ENCODE measurements at places on chromosomes 12 and 14.

- no peak for DNase-seq
These were observed 127.3 kb upstream of the PWP1 start for GRCh38 chr12:107558141-107558815.

- no peak for DNase-seq
These were observed 92.7 kb downstream of the BORCS5 start for GRCh38 chr12:12449533-12450025.

GRCh38 chr12:16027002-16027401, 115.9 kb downstream of the DERA start:
- no peak for DNase-seq

GRCh38 chr14:57943541-57943940, 77.6 kb upstream of the SLC35F4 start:
- no peak for DNase-seq

- DNase-seq: no peak
These were observed 8.5 kb downstream of the COQ6 start for GRCh38 chr14:73958591-73958990.

GRCh38 chr12:69359531-69360347, at the start of gene YEATS4:
TSS of gene YEATS4 (plus strand) at chr12:69359743. CDS start at chr12:69359973, 230 bp downstream.
- DNase-seq: peak; percentile 79

GRCh38 chr12:52389313-52390207, 4.1 kb upstream of the KRT84 start:
- no peak for DNase-seq

DNA sequence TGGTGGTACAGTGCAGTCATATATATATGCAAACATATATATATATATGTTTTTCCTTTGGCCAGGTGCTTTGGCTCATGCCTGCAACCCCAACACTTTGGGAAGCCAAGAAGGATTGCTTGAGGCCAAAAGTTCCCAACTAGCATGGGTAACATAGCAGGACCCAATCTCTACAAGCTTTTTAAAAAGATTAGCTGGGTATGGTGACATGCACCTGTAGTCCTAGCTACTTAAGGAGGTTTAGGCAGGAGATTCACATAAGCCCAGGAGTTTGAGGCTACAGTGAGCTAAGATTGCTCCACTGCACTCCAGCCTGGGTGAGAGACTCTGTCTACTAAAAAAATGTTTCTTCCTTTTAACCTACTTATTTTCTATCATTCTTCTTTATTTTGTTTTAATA, 10.2 kb downstream of the PZP start:
- DNase-seq: no peak

- DNase-seq: no peak
These were observed 280.5 kb downstream of the DPF3 start for GRCh38 chr14:72613231-72613974.

GRCh38 chr12:53378222-53378621, 1.8 kb upstream of the SP1 start:
- DNase-seq: no peak

- DNase-seq: no peak
These were observed 36.2 kb downstream of the GNPTAB start for GRCh38 chr12:101794574-101794973.

- DNase-seq: no peak
These were observed 23.1 kb downstream of the ATP2A2 start for GRCh38 chr12:110304061-110304551.

GRCh38 chr12:56836317-56836716, 73.2 kb downstream of the HSD17B6 start:
- no peak for DNase-seq

- DNase-seq: no peak
These were observed 42.6 kb downstream of the GALNT8 start for GRCh38 chr12:4762773-4763172.

- DNase-seq: no peak
These were observed 16.7 kb upstream of the ZDHHC22 start for GRCh38 chr14:77158175-77158881.

GRCh38 chr14:39175445-39176262, 600 bp downstream of the PNN start:
- DNase-seq: peak; percentile 34

- no peak for DNase-seq
These were observed 179.1 kb downstream of the KITLG start for GRCh38 chr12:88401155-88401554.

- DNase-seq: no peak
These were observed 177.0 kb upstream of the CNTN1 start for GRCh38 chr12:40515041-40515816.

DNA sequence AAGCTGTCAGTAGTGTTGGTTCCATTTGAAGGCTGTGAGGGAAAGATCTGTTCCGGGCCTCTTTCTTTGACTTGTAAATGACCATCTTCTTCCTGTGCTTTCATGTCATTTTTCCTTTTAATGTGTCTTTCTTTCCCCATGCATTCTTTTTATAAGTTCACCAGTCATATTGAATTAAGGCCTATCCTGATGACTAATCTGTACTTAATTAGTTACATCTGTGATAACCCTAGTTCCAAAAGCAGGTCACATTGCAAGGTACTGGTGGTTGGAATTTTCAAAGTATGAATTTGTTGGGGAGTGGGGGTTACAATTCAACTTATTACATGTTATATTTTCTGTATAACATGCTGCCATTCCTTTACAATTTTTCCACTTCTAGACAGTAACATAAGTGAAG, 1642.1 kb upstream of the FLRT2 start:
- no peak for DNase-seq

DNA sequence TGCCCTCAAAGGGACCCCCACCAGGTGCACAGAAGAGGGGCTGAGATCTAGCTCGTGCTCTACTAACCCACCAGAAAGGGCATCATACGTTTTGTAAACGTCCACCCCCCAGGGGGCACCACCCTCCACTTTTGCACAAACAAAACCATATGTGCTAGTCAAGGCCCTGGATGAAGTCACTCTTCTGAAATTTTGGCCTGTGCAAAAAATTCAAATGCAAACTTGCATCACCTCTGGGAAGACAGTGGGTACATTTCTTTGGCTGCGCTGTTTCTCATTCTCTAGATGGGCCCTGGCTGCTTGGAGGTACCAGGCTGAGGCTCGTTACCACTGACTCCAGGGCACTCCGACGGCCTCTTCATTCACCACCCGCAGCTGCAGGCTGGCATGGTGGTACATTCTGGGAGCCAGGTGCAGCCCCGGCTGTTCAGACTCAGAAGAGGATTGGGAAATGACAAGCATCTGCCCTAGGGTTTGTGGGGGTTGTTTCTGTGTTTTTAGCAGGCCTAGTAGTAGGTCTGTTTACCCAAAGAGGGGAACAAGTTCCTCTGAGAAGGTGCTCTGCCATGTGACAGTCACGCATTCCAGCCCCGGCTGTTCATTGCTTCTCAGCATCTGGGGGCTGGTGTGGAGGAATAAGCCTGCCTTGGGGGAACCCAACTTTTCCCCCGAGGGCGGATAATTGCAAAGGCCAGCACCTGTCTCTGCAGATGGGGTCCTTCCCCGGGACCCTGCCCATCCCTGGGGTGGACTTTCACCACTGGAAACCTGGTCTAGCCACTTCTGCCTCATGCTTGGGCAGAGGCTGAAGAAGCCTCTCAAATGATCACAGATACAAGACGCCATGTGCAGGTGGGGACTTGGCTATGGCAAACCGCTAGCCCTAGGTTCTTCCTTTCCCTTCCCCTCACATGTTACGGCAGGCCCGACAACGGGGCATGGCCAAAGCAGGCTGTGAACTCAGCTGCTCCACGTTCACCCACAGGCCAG, 147.6 kb downstream of the DPF3 start:
- DNase-seq: no peak

DNA sequence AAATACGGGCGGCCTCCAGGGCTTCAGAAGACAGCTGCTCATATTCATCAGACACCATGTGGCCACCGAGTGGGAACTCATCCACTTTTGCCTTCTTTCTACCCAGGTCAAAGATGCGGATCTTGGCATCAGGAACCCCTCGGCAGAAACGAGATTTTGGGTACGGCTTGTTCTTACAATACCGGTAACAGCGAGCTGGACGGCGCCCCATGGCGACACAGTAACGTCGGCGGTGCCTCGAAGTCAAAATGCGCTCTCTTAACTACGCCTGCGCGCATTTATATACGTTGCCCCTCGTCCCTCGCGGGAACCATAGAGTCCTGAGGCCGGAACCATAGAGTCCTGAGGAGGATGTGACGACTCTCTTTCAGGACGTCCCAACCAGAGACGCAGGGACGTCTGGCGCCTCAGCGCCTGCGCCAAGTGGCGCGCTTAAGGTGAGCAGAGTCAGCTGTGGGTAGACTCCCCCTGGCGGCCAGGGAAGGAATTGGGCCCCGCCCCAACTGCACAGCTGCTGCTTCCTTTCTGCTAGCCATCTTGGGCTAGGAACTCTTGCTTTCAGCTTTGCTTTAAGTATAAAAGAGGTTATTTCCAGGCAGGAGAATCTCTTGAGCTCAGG, at the start of gene RPL10L:
RPL10L (minus strand) TSS at position 256 of the 619 bp plus-strand sequence; CDS start at position 211, 45 bp downstream.
- DNase-seq: no peak

DNA sequence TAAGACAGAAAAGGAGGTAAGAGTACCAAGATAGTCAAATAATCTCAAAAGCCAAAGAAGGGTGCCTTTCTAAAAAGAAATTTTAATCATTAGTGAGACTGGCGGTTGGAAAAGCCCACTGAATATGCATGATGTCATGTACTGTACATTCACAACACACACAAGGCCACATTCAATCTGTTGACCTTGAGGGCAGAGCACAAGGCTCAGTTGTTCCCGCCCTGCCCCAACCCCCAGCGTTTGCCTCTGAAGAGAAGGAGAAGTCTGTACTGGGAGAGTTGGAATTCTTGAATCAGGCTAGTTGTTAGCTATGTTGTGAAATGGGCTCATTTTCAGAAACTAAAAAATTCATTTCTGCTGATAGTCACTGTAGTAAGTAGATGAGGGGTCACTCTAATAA, 50.2 kb upstream of the NID2 start:
- no peak for DNase-seq

DNA sequence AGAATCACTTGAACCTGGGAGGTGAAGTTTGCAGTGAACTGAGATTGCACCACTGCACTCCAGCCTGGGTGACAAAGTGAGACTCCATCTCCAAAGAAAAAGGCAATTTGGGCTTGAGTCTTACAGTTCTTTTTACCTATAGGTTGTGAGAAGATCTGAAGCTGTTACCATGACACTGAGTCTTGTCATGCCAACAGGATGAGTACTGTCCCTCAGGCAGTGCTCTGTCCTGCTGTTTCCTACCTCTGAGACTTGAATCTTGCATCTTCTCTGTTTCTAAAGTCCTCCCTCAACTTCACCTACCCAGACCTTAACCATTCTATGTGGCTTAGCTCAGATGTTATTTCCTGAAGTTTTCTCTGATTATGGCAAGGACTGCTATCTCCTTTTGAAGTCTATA, 400.8 kb upstream of the PRICKLE1 start:
- DNase-seq: no peak

GRCh38 chr14:71613168-71613567, 319.1 kb upstream of the RGS6 start:
- no peak for DNase-seq

DNA sequence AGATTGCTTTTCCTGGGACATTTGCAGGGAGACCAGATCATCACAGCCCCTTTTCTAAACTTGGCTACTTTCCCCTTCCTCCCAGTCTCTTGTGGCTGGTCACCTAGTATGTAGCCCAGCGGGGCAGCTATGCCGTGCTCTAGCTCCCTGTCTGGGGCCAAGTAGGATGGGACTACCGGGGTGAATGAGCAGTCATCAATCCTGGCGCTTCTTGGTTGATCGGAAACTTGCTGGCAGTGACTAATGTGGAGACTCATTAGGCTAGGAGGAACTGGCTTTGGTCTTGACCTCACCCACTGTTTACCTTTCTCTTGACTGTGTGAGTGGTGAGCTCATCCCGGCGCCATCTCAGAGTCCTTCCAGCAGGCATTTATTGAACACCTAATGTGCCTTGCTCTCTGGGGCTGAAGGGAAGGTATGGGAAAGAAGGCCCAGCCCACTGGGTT, 15.9 kb downstream of the PLEKHG3 start:
- DNase-seq: no peak

GRCh38 chr14:98408024-98408555, 863.9 kb downstream of the BCL11B start:
- DNase-seq: no peak

GRCh38 chr12:108066583-108067577, 62.2 kb upstream of the WSCD2 start:
- no peak for DNase-seq

DNA sequence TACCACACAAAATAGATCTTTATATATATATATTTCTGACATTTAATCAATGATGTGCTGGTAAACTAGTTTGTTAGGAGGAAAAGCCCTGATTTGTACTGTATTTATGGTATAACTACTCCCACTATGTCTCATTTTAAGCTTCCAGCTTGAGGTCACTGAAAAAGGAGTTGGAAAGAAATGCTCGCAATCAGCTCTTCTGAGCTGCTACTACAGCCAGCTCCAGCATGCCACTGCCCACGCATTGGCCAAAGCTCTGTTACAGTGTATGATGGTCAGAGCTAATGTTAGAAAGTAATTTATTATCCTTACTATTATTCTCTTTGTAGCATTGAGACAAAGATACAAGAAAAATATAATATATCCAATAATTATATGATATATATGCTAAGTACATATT, 55.0 kb upstream of the PCED1B start:
- DNase-seq: no peak

DNA sequence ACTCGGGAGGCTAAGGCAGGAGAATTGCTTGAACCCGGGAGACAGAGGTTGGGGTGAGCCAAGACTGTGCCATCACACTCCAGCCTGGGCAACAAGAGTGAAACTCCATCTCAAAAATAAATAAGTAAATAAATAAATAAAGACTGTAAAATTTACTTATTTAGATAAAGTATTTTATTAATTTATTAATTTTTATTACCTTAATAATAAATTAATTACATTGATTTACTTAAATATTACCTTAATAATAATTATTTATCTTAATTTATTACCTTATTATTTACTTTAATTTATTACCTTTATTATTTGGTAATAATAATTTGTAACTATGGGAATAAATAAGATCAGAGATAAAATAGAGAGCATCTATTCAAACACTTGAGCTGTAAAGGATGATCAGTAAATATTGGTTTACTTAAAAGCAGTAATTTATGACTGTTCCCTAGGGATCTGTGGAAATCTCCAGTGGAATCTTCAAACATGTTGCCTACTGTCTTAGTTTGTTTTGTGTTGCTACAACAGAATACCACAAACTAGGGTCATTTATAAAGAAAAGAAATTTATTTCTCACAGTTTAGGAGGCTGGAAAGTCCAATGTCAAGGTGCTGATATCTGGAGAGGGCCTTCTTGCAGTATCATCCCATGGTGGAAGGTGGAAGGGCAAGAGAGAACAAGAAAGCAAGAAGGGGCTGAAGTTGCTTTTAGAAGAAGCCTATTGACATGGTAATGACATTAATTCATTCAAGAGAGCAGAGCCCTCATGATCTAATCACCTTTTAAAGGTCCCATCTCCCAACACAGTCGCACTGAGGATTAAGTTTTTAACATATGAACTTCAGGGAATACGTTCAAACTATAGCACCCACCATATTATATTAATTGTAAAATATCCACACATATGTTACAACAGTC, 37.1 kb downstream of the SOCS2 start:
- DNase-seq: no peak

DNA sequence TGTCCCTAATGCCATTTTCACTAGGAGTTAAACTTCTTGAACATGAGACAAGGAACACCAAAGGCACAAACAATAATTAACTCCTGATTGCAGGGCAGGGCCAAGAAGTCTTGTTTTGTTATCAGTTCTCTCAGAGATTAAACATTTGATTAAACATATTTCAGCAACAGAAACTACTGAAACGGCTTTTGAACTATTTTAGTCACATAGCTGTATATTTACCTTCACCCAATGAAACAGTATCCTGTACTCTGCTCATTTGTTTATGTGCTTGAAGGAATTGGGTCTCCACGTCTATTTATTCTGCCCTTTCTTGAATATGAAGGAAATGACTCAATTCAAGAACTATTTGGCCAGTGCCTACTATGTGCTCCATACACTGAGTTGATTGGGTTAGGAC, 51.3 kb upstream of the PTCSC3 start:
- DNase-seq: no peak
